ENCODE measurements at places on chromosomes 12 and 14. TPM values are rescaled to one million over a fixed set of nuclear protein-coding genes. Genes with fewer than 3 reads are reported as not detected.

DNA sequence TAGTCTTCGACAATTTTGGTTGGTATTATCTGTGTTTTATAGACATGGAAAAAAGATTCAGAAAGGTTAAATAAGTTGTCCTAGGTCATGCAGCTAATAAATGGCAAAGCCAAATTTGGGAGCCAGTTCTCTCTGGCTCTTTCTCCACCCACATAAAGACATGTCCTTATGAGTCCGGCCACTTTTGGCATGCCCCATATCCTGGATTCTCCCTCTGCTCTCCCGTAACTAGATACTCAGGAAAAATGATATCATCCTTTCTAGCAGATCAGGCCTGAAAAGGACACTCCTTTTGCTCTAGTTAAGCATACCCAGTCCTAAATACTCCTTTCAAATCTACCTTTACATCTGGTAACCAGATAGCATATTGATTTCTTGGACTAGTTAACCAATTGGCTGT lies 64.4 kb downstream of the TTLL5 start:
- H3K27ac ChIP-seq: no peak overlapping the region
- no peak for DNase-seq
- no peaks in the 10 kb centered on the region for H3K4me1 ChIP-seq

DNA sequence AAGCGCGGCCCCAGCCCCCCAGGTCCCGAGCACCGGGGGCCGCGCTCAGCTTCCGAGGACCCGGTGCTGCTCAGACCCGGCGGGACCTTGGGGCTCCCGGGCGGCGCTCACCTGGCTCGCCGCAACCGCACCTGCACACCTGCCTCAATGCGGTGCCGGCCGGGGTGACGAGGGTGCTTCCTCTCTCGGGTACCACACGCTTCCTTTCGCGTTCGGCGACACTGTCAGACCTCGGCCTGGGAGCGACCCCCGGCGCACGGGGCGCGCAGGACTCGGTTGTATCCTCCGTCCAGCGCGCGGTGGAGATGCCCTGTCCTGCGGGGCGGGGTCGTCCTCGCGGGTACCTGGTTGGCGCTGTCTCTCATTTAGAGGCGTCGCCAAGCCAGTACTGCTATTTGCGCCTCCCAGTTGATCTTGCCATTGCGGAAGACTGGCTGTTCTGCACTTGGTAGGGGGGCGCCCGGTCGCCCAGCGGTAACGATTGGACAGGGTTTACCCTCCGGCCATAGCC lies 718 bp downstream of the PACS2 start:
- peak overlapping the region; percentile 83 for H3K4me3 ChIP-seq
- H3K4me1 ChIP-seq: no peaks in the 10 kb centered on the region
- no peaks in the 10 kb centered on the region for H3K36me3 ChIP-seq

FOXN4 gene
- total RNA-seq: not detected

GRCh38 chr12:81759190-81760051 lies at the start of gene PPFIA2:
Gene PPFIA2, minus strand, starts transcription at chr12:81759350.
- peaks cover 53% of the 10 kb centered on the region for H3K27me3 ChIP-seq
- DNase-seq: peak; percentile 70

KRT8 gene
- 168 TPM for total RNA-seq

GRCh38 chr12:85804663-85805062 lies 31.5 kb downstream of the RASSF9 start:
- DNase-seq: no peak
- H3K4me1 ChIP-seq: no peaks in the 10 kb centered on the region
- no peak overlapping the region for H3K27ac ChIP-seq
- no peaks in the 10 kb centered on the region for H3K27me3 ChIP-seq

DDX54 gene
- total RNA-seq: 72.9 TPM

SINHCAF gene
- total RNA-seq: 432 TPM

- H3K27me3 ChIP-seq: no peaks in the 10 kb centered on the region
- no peak overlapping the region for H3K4me3 ChIP-seq
- no peaks in the 10 kb centered on the region for H3K36me3 ChIP-seq
- no peak overlapping the region for H3K27ac ChIP-seq
- no peaks in the 10 kb centered on the region for H3K4me1 ChIP-seq
Measured at GRCh38 chr12:122726080-122726558, 4.5 kb downstream of the HCAR1 start.

SYNDIG1L gene
- total RNA-seq: 0.40 TPM

GRCh38 chr12:77492536-77492935 lies 338.2 kb upstream of the NAV3 start:
- H3K27me3 ChIP-seq: no peaks in the 10 kb centered on the region
- H3K27ac ChIP-seq: no peak overlapping the region
- DNase-seq: no peak
- no peaks in the 10 kb centered on the region for H3K36me3 ChIP-seq

- peaks cover 26% of the 10 kb centered on the region for H3K27me3 ChIP-seq
- H3K4me3 ChIP-seq: peak within 1 kb of the TSS; percentile 79
- H3K36me3 ChIP-seq: no peaks in the 10 kb centered on the region
- peak; percentile 89 for DNase-seq
- no peak within 1 kb of the TSS for H3K27ac ChIP-seq
Measured at GRCh38 chr12:40105515-40106201, at the start of gene SLC2A13. Gene SLC2A13, minus strand, starts transcription at chr12:40106081. Its CDS starts 273 bp downstream, at chr12:40105808.

GRCh38 chr12:89706551-89706950 lies 2.1 kb downstream of the ATP2B1 start:
- H3K27me3 ChIP-seq: peaks cover 20% of the 10 kb centered on the region
- no peaks in the 10 kb centered on the region for H3K36me3 ChIP-seq
- H3K27ac ChIP-seq: no peak overlapping the region
- H3K4me1 ChIP-seq: peaks cover 45% of the 10 kb centered on the region

OTOGL gene
- total RNA-seq: 0.13 TPM

GRCh38 chr14:33985242-33985641 lies 34.4 kb upstream of the EGLN3 start:
- H3K36me3 ChIP-seq: no peaks in the 10 kb centered on the region
- no peak overlapping the region for H3K4me3 ChIP-seq
- DNase-seq: no peak
- H3K4me1 ChIP-seq: no peaks in the 10 kb centered on the region
- no peak overlapping the region for H3K27ac ChIP-seq
- H3K27me3 ChIP-seq: no peaks in the 10 kb centered on the region

AICDA gene
- not detected for total RNA-seq

CD163L1 gene
- 0.22 TPM for total RNA-seq

PHETA1 gene
- 12.8 TPM for total RNA-seq

DNA sequence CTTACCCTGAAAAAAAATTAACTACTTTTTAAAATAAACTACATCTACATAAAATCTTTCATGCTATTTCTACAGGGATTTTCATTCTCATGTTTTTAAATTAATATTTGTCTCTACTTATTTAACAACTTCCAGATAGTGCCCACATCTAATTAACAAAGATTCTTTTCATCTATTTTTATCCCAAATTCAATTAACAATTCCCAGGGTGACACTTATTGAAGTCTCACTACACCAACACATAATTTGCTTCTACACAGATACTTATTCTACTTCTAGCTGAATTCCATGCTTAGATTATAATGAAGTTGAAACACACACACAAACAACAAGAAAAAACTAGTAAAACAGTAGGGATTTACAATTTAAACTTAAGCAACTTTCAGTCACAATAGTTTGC lies 336.6 kb downstream of the ACSS3 start:
- no peaks in the 10 kb centered on the region for H3K27me3 ChIP-seq
- H3K4me3 ChIP-seq: no peak overlapping the region
- H3K27ac ChIP-seq: no peak overlapping the region
- no peak for DNase-seq
- H3K4me1 ChIP-seq: no peaks in the 10 kb centered on the region
- H3K36me3 ChIP-seq: no peaks in the 10 kb centered on the region

DNA sequence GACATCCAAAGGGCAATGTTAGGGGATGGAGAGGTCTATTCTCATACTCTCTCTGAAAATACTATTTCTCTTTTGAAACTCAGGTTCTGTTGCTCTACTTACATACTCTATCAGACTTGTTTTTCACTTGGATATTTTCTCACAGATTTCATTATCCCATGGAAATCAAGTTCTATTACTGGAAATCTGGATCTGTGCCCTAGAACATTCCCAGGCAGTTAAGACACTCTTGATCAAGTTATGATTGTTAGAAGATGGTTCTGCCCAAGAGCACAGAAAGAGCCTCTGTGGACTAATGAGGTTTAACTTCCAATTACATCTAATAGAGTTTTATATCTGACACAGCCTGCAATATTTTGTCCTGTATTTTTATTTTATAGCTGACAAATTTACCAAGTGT lies 591.0 kb upstream of the ATP2B1 start:
- H3K27me3 ChIP-seq: no peaks in the 10 kb centered on the region
- DNase-seq: no peak
- H3K4me1 ChIP-seq: no peaks in the 10 kb centered on the region
- H3K27ac ChIP-seq: no peak overlapping the region
- H3K36me3 ChIP-seq: no peaks in the 10 kb centered on the region
- no peak overlapping the region for H3K4me3 ChIP-seq

LPAR5 gene
- total RNA-seq: 0.04 TPM

DNA sequence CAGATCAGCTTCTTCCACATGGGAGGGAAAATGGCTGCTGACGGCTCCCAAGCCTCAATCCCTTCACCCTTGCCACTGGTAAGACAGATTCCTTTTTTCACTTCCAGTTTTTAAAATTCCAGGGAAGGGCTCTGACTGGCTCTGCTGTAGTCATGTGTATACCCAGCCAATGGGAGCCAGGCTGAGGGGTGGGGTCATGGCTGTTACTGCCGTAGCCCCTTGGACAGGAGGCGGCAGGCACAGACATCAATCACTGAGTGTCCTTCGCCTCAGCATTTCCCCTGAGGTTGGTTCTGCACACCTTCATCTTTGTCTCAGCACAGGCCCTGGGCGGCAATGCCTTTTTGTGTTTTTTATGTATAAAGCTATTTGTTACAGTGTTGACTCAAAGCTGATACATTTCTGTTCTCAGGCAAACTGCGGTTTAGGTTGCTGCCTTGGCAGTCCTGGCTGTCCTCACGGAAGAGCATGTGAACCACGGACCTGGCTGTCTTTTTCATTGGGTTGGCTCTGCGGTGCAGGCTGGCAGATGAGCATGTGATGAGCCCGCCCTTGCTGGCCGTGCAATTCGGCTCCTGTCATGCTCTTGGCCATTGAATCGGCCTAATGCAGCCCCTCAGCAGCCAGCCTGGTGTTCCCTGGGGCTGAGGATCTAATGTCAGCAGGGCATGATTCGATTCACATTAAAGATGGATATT lies 74.3 kb downstream of the PPM1A start:
- peaks cover 27% of the 10 kb centered on the region for H3K27me3 ChIP-seq
- no peak for DNase-seq
- H3K4me1 ChIP-seq: peaks cover 12% of the 10 kb centered on the region
- H3K27ac ChIP-seq: no peak overlapping the region
- H3K4me3 ChIP-seq: no peak overlapping the region

- DNase-seq: peak; percentile 34
- no peaks in the 10 kb centered on the region for H3K27me3 ChIP-seq
- H3K4me3 ChIP-seq: no peak overlapping the region
Measured at GRCh38 chr12:52632656-52633055, 14.3 kb upstream of the KRT73 start.

GRCh38 chr12:55707841-55708694 lies at the start of gene ITGA7:
Gene ITGA7, minus strand, starts transcription at chr12:55707904. Its CDS starts 222 bp downstream, at chr12:55707682.
- no peak within 1 kb of the TSS for H3K27ac ChIP-seq
- H3K36me3 ChIP-seq: no peaks in the 10 kb centered on the region
- H3K4me1 ChIP-seq: peaks cover 29% of the 10 kb centered on the region
- peak within 1 kb of the TSS; percentile 90 for H3K4me3 ChIP-seq
- DNase-seq: peak; percentile 97

GRCh38 chr14:104011824-104012517 lies 69.6 kb upstream of the RD3L start:
- H3K27me3 ChIP-seq: no peaks in the 10 kb centered on the region
- H3K4me3 ChIP-seq: no peak overlapping the region
- no peak for DNase-seq
- no peak overlapping the region for H3K27ac ChIP-seq
- H3K36me3 ChIP-seq: no peaks in the 10 kb centered on the region
- no peaks in the 10 kb centered on the region for H3K4me1 ChIP-seq
